ENCODE measurements at places on chromosomes 16 and 17. TPM values are rescaled to one million over a fixed set of nuclear protein-coding genes. Genes with fewer than 3 reads are reported as not detected.

The CMTM2 gene
- 0.32 TPM for polyA plus RNA-seq

The NPW gene
- polyA plus RNA-seq, result 45.2 TPM

The ZFP3 gene
- 0.24 TPM for polyA plus RNA-seq

The DYNLRB2 gene
- polyA plus RNA-seq, result 1.5 TPM

The CNTROB gene
- polyA plus RNA-seq, result 37.5 TPM

The HOXB6 gene
- polyA plus RNA-seq, result 7.7 TPM
